Sciatic nerve (tissue), 2 donors: ENCODE measurements at places on chromosomes 13 and 19. TPM values are rescaled to one million over a fixed set of nuclear protein-coding genes. Genes with fewer than 3 reads are reported as not detected.

Gene VSTM1
- total RNA-seq: 0.76 TPM

GRCh38 chr19:35718345-35719041 is 690 bp downstream of the KMT2B start:
- peak; percentile 76 for DNase-seq

DNA sequence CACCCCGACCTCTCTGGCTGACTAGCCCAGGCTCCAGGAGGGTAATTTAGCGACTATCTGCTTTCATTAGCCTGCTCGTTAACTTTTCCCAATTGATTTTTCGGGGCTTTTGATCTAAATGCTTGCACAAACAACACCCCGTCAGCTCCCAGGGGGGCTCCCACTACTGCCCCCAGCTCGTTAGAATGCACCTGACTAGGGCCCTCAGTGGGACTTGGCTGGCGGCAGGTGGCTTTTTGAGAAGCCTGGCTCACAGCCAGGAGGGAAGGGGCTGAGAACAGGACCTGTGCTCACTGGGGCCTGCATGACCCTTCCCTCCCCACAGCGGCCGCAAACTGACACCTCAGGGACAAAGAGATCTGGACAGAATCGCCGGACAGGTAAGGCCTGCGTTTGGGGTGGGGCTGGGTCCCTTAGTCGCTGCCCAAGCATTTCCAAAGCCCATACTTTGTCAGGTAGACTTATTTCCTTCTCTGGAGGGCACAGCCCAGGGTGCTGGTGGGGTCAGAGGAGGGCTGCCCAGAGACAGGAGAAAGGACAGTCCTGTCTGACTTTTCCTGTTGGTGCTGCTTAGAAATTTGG is 7.6 kb upstream of the CD79A start:
- no peak for DNase-seq

GRCh38 chr19:2309734-2310362 is 1.9 kb upstream of the LINGO3 start:
- no peak for DNase-seq

GRCh38 chr19:15010501-15011300 is 31.0 kb upstream of the SLC1A6 start:
- DNase-seq: no peak

Gene DACT3
- total RNA-seq: 22.2 TPM

GRCh38 chr19:10316229-10317044 is 622 bp upstream of the FDX2 start:
- DNase-seq: no peak

Gene KLK3
- total RNA-seq: not detected

GRCh38 chr13:84211048-84211447 is 328.8 kb upstream of the SLITRK1 start:
- no peak for DNase-seq

Gene BRCA2
- total RNA-seq: 3.6 TPM

Gene TEX26
- 0.31 TPM for total RNA-seq

GRCh38 chr13:91240341-91240740 is 107.1 kb upstream of the MIR17HG start:
- no peak for DNase-seq

Gene HTR2A
- 0.09 TPM for total RNA-seq

Gene TNFSF9
- 0.62 TPM for total RNA-seq

- DNase-seq: peak; percentile 25
Observed at GRCh38 chr19:33814181-33815165, 17.8 kb downstream of the KCTD15 start.

- no peak for DNase-seq
Observed at GRCh38 chr19:57566396-57567265, 7.0 kb upstream of the ZNF550 start.

Gene COG3
- total RNA-seq: 34.4 TPM

- DNase-seq: peak; percentile 76
Observed at GRCh38 chr13:98672947-98673613, 79.4 kb downstream of the SLC15A1 start.

DNA sequence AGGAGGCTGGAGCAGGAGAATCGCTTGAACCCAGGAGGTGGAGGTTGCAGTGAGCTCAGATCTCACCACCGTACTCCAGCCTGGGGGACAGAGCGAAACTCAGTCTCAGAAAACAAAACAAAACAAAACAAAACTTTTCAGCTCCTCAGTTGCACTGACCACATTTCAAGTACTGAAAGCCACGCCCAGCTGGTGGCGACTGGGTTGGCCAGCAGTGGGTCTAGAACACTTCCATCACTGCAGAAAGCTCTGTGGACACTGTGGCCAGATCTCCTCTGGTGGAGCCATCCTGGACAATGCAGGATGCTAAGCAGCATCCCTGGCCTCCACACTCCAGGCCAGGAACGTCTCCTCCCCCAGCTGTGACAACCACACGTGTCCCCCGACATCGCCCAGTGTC is 21.1 kb downstream of the TLE2 start:
- no peak for DNase-seq

Gene KIR2DL4
- not detected for total RNA-seq

- no peak for DNase-seq
Observed at GRCh38 chr19:6887316-6887715, at the start of gene ADGRE1. Gene ADGRE1, plus strand, starts transcription at chr19:6887579. Its CDS starts 30 bp downstream, at chr19:6887609.

GRCh38 chr19:6706633-6706958 is 13.9 kb downstream of the C3 start:
- DNase-seq: no peak

GRCh38 chr13:63455938-63456337 is 2040.3 kb upstream of the PCDH20 start:
- no peak for DNase-seq

DNA sequence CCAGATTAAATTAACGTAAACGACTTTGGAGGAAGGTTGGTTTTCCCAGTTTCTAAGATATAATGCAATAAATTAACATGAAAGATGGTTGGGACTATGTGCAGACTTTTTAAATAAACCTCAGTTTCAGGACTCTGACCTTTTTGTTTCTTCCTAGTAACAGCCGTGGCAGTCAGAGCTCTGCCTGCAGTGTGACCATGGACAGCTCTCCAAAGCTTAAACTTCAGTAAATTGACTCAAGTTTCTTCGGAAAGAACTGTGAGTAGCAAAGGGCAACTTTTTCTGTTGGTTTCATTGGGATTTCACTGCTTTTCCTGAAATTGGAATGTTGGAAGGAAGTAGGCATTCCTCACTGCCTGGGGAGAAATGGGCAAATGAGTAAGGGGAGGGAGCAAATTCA is 4.1 kb downstream of the USP29 start:
- no peak for DNase-seq

Gene OR4F17
- not detected for total RNA-seq

Gene CGB2
- not detected for total RNA-seq

Gene SIGLEC9
- 5.3 TPM for total RNA-seq

Gene POSTN
- total RNA-seq: 27.6 TPM

DNA sequence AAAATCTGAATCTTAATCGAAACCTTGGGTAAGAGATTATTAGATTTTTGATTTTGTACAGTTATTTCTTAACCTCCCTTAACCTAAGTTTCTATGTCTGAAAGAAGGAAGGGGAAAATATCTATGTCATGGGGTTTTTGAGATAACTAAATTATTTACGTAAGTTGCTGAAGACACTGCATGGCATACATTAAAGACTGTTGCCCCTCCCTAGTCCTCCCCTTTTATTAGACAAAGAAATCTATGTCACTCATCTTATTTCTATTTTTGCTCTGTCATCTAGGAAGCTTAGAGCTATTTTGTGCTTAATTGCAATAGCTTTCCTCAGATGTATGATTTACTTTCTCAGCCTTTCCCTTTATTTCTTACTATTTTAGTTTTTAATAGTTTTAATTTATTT is 15.0 kb downstream of the COG6 start:
- DNase-seq: no peak
